ENCODE measurements at places on chromosomes 1 and 21.

DNA sequence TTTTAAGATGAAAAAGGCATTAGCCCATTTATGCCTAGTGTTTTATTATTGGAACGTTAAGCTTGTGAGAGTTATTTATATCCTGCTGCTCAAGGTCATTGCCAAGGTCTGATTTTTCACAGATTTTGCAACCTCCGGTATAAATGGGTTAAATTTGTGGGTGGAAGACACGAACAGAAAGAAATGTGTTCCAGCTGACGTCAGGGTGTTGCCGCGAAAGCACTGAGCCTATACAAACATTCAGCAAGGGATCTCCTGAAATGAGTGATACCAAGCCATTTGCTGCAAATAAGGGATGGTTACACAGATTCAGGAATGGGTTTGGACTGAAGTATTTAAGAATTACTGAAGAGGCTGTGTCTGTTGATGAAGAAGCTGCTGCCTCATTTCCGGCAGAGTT lies 32.2 kb downstream of the TMED5 start:
- DNase-seq = peak; percentile 54

DNA sequence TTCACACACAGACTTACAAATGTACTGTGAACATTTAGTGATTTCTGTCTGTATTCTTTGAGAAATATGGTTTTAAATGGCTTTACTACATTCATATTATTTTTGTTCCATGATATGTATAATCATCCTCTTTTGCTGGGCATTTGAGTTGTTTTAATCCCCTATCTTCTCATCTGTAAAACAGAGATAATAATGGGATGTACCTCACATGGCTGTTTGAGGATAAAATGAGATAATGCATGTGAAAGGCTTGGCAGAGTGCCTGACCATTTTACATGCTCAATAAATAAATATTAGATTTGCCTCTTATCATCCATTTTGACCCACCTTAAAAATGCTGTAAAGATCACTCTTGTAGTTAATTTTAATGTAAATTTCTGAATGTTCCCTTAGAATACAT lies 197.2 kb downstream of the C1orf94 start:
- no peak for DNase-seq

DNA sequence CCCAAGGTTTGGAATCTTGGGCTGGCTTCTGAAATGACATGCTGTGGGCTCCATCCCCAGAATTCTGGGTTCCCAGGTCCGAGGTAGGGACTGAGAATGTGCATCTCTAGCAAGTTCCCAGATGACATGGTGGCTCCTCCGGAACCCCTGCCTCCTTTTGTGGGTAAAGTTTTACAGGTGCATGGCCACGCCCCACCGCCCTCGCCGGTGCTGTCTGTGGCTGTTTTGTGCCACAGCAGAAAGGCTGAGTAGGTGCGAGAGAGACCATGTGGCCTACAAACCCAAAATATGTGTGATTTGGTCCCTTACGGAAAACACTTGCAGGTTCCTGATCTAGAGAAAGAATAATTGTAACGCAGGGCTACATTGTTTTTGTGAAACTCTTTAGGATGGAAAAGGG lies 30.9 kb downstream of the SKI start:
- DNase-seq = no peak

DNA sequence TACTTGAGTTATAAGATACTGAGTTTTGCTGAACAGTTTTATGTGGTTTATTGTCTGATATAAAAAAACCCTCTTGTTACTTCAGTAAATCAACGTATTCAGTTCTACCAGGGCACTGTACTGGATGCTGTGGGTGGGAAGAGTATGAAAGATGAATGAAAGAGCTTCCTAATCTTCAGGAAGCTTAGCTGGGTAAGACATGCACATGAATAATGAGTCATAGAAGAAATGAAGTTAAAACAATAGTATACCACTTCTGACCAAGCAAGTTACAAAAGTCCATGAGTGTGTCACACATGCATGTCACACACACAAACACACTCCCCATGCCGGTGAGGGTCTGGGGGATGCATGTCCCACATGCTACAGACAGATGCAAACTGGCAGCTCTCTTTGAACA lies 105.9 kb downstream of the SIPA1L2 start:
- peak; percentile 36 for DNase-seq

GRCh38 chr1:23337869-23338268 lies 6.2 kb downstream of the HNRNPR start:
- DNase-seq = peak; percentile 37

DNA sequence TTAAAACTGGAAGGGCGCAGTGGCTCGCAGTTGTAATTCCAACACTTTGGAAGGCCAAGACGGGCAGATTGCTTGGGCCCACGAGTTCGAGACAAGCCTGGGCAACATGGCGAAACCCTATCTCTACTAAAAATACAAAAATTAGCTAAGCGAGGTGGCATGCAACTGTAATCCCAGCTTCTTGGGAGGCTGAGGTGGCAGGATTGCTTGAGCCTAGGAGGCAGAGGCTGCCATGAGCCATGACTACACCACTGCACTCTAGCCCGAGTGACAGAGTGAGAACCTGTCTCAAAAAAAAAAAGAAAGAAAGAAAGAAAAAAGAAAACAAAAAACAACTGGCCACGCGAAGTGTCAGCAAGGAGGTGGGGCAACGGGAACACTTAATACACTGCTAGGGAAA lies 6.3 kb downstream of the UBE2G2 start:
- DNase-seq = no peak

- no peak for DNase-seq
Observed at GRCh38 chr1:8951231-8951630, 5.6 kb downstream of the CA6 start.

DNA sequence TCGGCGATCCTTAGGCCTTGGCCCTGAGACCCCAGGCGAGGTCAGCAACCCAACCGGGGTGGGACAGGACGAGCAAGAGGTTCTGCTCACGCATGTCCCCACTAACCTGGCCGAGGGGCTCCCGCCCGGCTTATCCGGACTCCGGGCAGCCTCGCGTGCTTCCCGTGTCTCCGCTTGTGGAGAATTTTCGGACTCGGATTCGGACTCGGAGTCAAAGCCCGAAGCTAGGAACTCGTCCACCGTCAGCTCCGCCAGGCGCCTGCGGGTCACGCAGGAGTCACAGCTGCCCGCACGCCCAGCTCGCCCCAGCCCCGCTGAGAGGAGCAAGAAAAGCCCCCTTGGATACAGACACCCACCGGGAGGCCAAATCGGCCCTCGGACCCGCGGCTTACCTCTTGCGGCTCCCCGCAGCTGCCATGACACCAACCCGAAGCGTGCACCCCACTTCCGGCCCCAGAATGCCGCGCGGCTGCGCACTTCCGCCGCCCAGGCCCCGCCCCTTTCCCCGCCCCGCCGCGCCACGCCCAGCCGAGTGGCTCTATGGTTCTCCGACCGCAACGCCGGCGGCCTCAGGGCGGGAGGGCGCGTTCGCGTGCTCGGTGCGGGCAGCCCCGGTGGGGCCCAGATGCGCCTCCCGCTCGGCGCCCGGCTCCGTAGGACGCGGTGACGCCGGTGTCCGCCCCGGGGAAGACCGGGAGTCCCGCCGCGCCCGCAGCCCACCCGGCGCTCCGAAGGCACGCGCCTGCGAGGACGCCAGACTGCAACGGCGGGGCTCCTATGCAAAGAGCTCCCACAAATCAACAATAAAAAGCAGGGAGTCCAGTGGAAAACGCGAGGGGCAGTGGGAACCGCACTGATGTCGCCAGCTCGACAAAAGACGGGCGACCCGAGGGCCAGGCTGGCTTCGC lies at the start of gene NOC2L:
NOC2L (minus strand) TSS at position 434 of the 908 bp plus-strand sequence; CDS start at position 418, 16 bp downstream.
- DNase-seq = peak; percentile 94

DNA sequence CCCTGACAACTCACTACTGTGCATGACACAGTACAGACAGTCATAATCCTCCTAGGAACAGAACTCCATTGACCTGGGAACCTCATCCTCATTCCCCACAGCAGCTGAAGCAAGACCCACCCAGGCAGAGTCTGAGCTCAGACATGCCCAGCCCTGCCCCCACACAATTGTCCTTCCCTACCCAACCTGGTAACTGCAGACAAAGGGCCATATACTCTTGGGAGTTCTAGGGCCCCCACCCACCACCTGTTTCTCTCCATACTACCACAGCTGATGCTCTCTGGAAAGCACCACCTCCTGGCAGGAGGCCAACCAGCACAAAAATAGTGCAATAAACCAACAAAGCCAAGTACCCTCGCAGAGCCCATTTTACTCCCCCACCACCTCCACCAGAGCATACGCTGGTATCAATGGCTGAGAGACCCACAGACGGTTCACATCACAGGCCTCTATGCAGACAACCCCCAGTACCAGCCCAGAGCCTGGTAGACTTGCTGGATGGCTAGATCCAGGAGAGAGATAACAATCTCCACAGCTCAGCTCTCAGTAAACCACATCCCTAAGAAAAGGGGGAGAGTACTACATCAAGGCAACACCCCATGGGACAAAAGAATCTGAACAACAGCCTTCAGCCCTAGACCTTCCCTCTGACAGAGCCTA lies 159.7 kb upstream of the CXADR start:
- DNase-seq = no peak

DNA sequence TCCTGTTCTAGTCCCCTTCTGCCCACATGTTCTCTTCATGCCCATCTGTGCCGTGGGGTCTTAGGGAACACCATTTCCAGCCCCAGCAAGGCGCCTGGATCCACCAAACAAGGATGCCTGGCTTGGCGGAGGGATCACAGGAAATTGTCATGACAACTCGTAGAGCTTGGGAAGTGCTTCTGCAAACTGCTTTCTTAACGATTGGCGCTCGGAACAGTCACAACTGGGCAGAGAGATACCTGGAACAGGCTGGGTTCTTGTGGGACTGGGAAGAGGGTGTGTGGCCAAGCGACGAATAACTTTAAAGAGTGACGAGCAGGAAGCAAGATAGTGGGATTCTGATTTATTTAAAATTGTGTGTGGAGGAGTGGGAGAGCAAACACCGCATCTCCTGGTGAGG lies 329.8 kb downstream of the RPS6KC1 start:
- DNase-seq = no peak

DNA sequence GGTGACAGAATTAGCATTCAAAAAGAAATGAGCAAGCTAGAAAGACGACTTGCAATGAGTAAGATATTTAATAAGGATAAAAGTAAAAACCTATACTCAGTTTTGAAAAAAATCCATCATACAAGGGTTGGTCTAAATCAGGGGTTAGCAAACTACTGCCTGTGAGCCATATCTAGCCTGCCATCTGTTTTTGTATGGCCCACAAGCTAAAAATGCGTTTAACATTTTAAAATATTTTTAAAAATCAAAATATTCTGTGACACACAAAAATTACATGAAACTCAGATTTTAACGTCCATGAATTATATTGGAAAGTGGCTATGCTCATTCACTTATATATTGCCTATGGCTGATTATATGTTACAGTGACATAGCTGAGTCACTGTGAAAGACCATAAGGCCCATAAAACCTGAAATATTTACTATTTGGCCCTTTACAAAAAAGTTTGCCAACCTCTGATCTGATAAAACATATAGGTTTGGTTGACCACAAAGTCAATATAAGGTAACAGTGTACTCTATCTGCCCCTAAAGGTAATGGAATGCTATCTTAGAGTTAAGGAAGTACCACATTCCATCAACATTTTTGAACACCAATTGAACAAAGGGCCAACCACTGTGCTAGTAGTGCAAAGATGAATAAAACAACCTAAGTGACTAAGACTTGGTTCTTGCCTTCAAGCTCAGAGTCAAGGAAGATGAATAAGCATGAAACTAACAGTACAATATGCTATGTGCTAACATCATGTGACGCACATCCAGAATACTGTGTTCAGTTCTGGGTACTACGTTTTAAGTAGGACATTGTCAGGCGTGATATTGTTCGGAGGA lies 3.2 kb downstream of the IFT25 start:
- no peak for DNase-seq

DNA sequence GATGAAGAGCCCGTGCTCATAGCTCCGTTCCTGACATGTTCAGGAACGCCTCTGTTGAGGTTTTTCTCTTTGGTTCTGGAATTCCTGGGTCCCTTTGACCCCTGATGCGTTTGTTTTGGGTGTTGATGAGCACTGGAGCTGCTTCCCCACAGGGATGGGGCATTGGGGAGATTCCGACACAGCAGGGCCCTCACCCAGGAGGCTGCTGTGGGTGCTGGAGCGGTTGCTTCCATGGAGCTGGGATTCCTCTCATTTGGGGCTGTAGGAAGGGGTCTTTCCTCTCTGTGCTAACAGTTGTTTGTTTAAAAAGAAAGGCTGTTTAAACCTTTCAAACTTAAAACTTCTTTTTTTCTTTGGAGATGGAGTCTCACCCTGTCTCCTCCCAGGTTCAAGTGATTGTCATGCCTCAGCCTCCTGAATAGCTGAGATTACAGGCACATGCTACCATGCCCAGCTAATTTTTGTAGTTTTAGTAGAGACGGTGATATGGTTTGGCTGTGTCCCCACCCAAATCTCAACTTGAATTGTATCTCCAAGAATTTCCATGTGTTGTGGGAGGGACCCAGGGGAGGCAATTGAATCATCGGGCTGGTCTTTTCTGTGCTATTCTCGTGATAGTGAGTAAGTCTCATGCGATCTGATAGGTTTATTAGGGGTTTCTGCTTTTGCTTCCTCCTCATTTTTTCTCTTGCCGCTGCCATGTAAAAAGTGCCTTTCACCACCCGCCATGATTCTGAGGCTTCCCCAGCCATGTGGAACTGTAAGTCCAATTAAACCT lies 48.9 kb downstream of the SKI start:
- DNase-seq = peak; percentile 80

GRCh38 chr1:15465674-15466073 lies 9.1 kb downstream of the CELA2A start:
- no peak for DNase-seq

- peak; percentile 71 for DNase-seq
Observed at GRCh38 chr1:156359973-156360372, 9.0 kb upstream of the RHBG start.

DNA sequence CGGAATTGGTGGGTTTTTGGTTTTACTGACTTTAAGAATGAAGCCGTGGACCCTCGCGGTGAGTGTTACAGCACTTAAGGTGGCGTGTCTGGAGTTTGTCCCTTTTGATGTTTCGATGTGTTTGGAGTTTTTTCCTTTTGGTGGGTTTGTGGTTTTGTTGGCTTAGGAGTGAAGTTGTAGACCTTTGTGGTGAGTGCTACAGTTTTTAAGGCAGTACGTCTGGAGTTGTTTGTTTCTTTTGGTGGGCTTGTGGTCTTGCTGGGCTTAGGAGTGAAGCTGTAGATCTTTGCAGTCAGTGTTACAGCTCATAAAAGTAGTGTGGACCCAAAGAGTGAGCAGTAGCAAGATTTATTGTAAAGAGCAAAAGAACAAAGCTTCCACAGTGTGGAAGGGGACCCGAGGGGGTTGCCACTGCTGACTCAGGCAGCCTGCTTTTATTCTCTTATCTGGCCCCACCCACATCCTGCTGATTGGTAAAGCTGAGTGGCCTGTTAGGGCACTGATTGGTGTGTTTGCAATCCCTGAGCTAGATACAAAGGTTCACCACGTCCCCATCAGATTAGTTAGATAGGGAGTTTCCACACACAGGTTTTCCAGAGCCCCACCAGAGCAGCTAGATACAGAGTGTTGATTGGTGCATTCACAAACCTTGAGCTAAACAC lies 20.9 kb downstream of the HENMT1 start:
- DNase-seq = no peak

GRCh38 chr1:85566890-85567289 lies 13.7 kb upstream of the CCN1 start:
- DNase-seq = peak; percentile 46

DNA sequence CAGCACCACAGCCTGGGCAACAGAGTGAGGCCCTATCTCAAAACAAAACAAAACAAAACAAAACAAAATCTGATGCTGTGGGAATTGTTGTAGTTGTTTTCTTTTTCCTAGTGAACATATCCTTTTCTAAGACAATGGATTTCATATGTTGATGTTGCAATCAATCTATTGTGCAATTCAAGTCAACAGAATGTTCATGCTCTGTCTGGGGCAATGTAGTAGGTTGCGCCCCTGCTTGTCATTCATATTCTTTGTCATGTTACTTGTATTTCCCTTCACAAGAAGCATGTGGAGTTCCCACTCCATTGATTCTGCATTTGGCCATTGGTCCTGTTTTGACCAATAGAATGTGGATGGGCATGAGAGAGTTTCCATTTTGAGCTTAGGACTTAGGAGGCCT lies 223.9 kb downstream of the DUSP10 start:
- DNase-seq = peak; percentile 56
